ENCODE measurements at places on chromosomes 3 and 15.

GRCh38 chr3:101966226-101966625 lies 116.9 kb downstream of the NFKBIZ start:
- no peak for DNase-seq

DNA sequence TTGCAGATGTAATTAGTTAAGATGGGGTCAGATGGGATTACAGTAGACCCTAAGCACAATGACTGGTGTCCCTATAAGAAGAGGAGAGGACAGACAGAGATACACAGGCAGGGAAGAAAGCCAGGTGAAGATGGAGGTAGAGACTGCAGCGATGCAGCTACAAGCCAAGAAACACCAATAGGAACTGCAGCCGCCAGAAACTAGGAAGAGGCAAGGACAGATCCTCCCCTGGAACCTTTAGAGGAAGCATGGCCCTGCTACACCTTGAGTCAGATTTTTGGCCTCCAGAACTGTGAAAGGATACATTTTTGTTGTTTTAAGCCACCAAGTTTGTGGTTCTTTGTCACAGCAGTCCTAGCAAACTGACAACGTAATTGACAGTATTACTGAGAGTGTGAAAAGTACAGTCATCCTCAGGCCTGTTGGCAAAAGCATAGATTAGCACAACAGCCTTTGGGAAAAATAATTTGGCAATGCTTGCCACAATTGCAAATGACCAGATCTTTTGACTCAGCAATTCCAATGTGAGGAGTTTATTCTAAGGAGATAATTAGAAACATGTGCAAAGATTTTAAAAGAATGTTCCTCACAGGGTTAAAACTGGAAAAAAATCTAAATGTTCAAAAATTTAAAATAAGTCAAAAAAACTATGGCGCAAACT lies 82.6 kb upstream of the TJP1 start:
- no peak for DNase-seq

DNA sequence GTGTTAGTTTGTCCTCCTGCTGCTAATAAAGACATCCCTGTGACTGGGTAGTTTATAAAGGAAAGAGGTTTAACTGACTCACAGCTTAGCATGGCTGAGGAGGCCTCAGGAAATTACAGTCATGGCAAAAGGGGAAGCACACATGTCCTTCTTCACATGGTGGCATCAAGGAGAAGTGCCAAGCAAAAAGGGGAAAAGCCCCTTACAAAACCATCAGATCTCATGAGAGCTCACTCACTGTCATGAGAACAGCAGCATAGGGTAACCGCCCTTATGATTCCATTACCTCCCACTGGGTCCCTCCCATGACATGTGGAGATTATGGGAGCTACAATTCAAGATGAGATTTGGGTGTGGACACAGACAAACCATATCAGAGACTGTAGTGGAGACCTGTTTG lies 27.0 kb downstream of the TM2D3 start:
- DNase-seq = no peak

DNA sequence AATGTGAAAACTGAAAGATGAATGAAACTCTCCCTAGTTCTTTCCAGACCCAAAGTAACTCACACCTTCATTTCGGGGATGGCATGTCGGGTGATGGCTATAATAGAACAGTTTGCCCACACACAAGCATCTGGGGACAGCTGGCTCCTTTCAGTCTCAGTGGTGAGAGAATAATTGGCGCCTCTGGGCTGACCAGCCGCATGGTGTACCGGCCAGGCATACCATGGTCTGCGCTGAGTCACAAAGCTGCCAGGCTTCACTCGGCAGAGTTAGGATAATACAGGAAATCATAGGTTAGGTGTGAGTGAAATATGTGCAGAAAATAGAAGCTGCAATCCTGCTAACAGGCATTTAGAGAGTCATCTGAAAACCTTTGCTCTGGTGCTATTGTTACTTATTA lies 80.4 kb upstream of the IGF1R start:
- DNase-seq = no peak

All from activated naive CD4-positive, alpha-beta T cell (primary cell).